M059J (cell line): ENCODE measurements at places on chromosomes 3 and 15.

GRCh38 chr3:139123377-139124095 is 78.8 kb upstream of the PRR23C start:
- DNase-seq: no peak

DNA sequence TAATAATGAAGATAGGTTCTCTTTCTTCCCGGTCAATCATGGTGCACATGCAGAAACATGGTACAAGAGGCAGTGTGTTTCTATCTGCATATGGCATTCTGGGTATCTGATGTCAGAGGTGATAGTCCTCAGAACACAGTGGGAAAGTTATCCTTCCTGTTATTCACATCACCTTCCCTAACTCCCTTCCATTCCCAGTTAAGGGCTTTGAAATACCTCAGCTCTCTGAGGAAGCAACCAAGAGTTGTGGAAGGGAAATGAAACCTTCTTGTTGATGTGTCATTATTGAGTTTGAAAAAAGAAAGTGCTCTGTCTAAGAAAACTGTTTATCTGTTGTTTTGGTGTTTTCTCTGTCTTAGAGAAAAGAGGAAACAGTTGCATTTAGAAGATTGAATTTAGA is 21.9 kb upstream of the P2RY13 start:
- peak; percentile 9 for DNase-seq

DNA sequence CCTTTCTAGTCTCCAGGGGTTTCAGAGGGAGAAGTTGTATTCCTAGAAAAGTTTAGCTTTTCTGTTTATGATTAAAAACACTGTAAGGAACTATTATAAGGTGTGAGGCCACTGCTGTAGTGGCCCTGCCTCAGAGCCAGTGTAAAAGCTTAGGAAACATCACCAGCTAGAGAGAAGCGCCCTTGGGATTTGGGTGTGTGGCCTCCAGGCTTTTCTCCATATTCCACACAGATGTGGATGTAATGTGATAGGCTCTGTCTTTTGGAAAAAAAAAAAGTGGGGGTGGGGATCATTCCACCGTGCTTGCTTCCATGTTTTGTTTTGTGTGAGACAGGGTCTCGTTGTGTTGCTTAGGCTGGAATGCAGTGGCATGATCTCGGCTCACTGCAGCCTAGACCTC is 13.9 kb downstream of the SEC61A1 start:
- no peak for DNase-seq

- no peak for DNase-seq
These were observed 18.3 kb downstream of the LMCD1 start for GRCh38 chr3:8519774-8520448.

DNA sequence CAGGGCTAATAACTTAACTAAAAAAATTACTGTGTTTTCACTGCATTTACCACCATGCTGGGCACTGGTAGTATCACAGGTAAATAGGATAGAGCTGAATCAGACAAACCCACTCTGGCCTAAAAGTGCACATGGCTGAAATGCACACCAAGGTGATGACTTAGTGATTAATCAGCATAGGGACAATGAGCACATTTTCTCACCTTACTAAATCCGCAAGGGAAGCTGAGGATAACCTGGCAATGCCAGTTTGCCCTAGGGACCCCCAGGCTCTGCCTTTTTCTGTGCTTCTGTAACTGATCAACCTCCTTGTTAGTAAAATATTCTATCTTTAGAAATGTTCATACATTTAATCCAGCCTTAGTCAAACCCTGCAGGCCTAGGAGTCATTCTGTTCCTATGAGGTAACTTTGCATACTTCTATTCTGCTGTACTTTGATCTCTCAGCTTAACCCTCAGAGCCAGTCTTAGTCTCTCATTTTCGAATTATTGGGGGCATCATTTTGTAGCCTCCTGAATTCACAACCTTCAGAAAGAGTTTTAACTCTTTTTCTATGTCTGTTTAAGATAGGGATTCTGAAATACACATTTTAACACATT is 562.9 kb upstream of the KCNMB2 start:
- peak; percentile 48 for DNase-seq

DNA sequence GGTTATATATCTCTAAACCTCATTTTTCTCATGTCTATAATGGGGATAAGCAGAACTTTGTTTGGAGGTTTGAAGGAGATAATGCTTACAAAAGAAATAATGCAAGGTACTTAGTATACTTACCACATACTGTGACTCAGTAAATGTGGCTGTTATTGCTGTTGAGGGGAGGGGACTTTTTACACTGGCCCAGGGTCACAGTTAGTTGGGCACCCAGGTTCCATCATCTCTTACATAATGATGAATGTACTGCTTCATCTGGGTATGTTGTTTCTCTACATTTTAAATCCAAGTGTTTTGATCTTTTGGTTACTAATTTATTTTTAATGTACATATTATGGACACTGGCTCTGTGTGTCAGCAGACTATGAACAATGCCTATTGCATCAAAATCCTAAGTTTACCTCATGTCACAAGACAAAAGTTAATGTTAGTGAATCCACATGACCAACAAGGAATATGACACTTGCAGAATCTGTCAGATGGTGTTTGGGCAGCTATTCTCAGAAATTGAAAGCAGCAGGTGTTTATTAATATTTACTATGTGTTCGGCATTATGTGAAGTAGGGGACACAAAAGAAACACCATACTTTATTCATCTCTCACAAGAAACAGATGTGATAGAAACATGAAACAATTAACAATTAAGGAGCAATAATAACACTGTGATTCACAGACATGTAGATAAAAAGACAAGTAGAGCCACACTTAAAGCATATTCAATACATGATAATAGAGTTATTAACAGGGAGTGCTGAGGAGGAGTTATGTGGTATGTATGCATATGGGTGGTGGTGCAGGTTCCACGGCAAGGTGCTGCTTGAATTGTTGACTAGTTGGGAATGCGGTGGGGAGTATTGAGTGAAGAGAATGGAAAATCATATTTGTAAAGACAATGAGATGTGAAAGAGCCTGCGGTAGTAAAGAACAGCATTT is 109.7 kb downstream of the GALK2 start:
- DNase-seq: no peak

DNA sequence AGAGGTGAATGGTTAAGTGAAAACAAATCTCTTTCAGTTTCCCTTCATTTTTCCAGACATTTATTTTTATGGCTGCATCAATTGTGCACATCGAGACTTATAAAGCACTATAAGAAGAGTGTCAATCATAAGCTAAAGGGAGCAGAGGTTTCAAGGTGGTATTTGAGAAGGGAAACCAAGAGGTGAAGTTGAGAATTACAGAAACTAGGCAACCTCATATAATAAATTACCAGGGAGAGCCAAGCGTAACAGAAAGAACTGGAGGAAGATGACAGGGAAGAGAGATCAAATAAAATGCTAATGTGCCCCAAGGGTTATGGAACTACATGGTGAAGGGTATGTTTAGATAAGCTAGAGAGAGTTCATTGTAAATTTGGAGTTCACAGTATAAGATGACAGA is 6.3 kb upstream of the CCDC54 start:
- DNase-seq: no peak

DNA sequence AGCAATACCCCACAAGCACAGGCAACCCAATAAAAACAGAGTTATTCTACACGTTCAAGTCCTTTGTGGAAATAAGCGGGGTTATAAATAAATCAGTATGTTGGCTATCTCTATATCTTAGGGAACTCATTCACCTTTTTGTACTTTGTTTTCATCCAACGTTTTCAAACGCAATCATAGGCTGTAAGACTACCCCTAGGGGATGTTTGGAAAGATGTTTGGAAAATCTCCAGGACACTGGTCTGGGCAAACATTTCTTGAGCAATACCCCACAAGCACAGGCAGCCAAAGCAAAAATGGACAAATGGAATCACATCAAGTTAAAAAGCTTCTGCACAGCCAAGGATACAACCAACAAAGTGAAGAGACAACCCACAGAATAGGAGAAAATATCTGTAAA is 70.1 kb downstream of the CLDN11 start:
- DNase-seq: peak; percentile 92

- no peak for DNase-seq
These were observed 98.0 kb upstream of the ARHGEF26 start for GRCh38 chr3:154023148-154023547.

GRCh38 chr3:11717301-11717700 is 73.6 kb upstream of the VGLL4 start:
- DNase-seq: peak; percentile 36

DNA sequence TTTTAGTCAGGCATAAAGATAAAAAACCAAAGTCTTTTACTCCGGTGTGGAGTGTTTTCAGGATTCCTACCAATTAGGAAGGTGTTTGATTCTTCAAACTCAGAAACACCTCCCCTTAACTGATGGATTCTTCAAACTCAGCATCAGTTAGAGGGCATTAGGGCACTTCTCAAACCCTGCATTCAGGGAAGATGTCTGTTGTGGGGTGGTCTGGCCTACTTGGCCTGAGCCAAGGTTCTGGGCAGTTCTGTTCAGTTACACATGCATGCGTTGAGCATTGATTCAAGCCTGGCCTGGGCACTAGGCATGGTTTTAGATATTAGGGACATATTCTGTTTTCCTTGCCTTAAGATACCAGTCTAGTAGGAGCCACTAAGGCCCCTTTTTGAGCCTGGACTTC is 1.0 kb downstream of the HGD start:
- DNase-seq: no peak

DNA sequence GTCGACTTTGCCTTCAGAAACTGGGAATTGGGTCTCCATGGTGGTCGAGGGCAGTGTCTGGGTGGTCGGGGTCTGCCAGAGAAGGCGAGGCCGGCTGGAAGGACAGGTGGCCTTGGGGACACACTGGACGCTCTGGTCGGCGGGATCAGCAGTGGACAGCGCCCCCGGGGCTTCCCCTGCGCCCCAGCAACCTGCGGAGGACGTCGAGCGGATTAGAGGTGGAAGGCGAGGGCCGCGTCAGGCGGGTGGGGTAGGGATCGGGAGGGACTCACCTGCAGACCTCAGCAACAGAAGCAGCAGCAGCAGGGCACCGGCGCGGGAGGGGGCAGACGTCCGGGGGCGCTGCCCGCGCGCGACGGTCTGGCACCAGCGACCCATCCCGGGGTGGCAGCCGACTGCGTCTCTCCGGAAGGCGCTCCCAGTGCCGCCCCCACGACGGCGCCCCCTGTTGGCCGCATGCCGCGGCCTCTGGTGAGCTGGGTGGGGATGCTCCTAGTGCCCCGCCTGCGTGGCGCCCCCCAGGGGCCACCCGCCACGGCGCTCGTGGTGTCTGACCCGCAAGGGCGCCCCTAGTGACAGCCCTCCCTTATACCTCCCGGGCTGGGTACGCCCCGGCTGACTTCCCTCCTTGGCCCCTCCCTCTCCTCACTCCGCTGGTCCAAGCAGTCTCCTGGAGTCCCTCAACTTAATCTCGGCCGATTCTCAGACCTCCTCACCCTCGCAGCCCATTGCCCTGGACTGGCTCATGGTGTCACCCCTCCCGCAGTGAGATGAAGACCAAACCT is at the start of gene PRSS50:
Gene PRSS50 (minus strand): TSS at position 423 of the 785 bp plus-strand sequence. CDS start 45 bp downstream, at position 378.
- no peak for DNase-seq

GRCh38 chr3:114456742-114457141 is 162.9 kb downstream of the TIGIT start:
- DNase-seq: no peak

- no peak for DNase-seq
These were observed 37.1 kb downstream of the GJD2 start for GRCh38 chr15:34717729-34718128.

GRCh38 chr3:136490646-136491405 is 240.7 kb downstream of the PCCB start:
- DNase-seq: no peak

DNA sequence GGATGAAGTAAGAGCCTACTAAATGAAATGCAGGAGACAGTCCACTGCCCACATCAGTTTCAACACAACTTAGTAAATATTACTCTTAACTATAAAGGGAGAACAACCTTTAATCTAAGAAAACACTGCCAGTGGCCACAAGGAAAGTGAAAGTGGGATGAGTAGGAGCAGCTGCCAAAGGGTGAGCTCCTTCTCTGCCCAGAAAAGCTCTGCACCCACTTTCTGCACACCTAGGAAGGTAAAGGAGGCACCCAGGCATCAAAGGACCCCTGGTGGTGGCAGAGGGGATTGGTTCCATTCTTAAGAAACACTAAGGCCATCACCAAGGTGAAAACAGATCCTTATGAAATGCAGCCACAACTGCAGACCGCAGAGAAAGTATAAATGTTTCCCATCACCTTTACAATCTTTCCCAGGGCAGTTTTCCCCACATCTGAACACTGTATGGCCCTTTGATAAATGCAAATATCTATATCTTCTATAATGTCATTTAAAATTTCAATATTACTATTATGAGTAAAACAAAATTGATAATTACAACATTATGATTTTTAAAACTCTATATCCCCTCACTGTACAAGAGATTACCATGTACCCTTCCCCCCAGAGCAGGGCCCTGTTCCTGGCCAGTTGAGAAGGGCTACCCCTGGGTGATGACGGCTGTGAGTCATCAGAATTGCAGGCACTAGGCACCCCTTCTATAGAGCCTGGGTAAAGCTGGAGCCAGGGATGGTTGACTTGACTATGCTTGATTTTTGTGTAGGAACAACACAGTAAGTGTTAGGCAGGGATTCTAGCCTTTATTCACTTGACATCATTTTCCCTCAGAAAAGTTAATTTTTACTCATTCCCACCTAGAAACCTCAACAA is 92.0 kb downstream of the SNRK start:
- DNase-seq: peak; percentile 34

DNA sequence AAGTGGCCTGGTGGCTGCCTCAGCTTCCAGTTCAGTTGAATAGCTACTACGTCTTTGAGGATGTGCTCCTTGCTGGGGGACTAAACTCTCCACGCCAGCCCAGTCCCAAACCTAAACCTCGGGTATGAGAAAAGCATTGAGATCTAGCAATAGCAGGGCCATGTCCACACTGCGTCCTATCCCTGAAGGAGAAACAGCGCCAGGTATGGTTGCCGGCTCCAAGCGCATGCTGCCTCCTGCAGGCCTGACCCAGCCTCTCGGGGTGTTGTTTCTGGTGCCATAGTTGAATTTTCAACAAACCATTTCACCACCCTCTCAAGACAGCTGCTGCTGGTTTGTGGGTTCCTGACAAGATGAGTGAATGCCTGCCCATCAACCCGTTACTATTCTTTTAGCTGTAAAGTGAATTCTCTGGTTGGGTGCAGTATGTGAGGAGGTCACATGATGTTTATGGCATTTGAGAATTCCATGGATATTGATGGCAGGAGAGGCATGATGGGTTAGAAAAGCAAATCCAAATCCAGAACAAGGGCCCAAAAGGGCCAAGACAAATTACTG is 13.0 kb upstream of the SLC28A1 start:
- DNase-seq: no peak

- DNase-seq: no peak
These were observed 173.7 kb upstream of the CRBN start for GRCh38 chr3:3353153-3353552.

DNA sequence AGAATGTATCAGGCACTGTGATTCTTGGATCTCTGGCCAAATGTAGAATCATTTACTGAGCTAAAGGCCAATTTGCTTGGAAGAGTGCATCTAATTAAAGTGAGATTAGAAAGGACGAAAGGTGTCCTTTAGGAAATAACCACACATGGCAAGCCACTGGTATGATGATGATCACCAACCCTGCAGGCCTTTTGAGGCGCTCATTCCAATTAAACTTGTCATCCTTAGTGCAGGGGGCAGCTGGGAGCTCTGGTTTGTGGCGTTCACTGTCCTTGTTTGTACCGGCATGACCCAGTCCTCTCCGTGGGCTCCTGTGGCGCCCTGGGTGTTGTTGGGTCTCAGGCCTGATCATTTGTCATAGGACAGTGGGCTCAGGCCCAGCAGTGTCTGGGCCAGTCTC is 11.0 kb downstream of the LIMD1 start:
- DNase-seq: peak; percentile 61
